ENCODE measurements at places on chromosomes 11 and 22. TPM values are rescaled to one million over a fixed set of nuclear protein-coding genes. Genes with fewer than 3 reads are reported as not detected.
A peak's percentile ranks its signal among the peaks of the same experiment; 100 is the strongest.

FOLH1 gene
- total RNA-seq = 7.7 TPM

UCP3 gene
- 2.5 TPM for total RNA-seq

MN1 gene
- total RNA-seq = 9.9 TPM

GRCh38 chr11:66183494-66184048 is 84.9 kb upstream of the RAB1B start:
- no peak overlapping the region for H3K4me3 ChIP-seq
- H3K27me3 ChIP-seq = no peaks in the 10 kb centered on the region
- no peak for DNase-seq
- H3K27ac ChIP-seq = peak overlapping the region; percentile 21

DNA sequence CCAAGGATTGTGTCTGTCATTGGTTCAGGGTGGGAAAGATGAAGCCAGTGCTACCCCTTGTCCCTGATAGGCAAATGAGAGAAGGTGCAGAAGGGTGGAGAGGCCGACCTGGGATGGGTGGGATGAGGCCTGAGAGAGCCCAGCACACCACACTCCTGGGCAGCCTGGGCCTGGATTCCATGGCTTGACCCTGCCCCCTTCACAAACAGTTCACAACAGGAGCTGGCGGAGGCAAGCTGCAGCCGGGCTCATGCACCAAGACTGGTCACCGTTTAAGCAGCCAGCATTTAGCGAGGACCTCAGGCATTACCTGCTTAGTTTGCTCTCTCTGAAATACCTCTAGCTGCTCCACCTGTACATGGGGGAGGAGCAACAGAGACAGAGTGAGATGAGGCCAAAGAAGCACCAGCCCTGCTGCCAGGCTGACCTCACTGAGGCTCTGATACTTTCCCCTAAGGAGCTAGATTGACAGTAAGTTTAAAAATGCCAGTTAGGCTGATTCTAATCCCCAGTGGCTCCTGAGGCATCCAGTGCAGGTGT is 13.5 kb downstream of the IL18BP start:
- H3K4me1 ChIP-seq = peaks cover 39% of the 10 kb centered on the region
- no peak for DNase-seq
- no peak overlapping the region for H3K27ac ChIP-seq
- peaks cover 98% of the 10 kb centered on the region for H3K36me3 ChIP-seq
- H3K27me3 ChIP-seq = no peaks in the 10 kb centered on the region

- peaks cover 66% of the 10 kb centered on the region for H3K36me3 ChIP-seq
- H3K27ac ChIP-seq = no peak overlapping the region
- H3K27me3 ChIP-seq = peaks cover 13% of the 10 kb centered on the region
- H3K4me3 ChIP-seq = no peak overlapping the region
- H3K4me1 ChIP-seq = peaks cover 24% of the 10 kb centered on the region
- DNase-seq = no peak
Observed at GRCh38 chr11:117441146-117441975, 113.7 kb downstream of the CEP164 start.

DNA sequence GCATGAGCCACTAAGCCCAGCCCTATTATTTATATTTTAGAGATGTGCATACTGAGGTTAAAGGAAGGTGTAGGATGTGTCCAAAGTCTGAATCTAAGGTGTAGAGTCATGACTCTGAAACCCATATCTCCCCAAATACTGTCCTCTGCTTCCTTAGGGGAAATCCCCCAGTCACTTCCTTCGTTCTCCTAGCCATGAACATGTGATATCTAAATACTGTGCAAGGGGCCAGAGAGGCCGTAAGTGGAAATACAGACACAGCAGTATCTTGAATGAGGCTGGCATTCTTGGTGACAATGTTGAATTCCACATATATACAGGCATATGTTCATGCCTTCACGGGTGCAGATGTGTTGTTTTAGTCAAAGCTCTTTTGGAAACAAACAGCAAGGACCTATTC is 21.3 kb upstream of the PATZ1 start:
- H3K27ac ChIP-seq = no peak overlapping the region
- H3K36me3 ChIP-seq = no peaks in the 10 kb centered on the region
- no peaks in the 10 kb centered on the region for H3K4me1 ChIP-seq
- H3K27me3 ChIP-seq = no peaks in the 10 kb centered on the region
- DNase-seq = no peak

- H3K4me3 ChIP-seq = no peak overlapping the region
- no peaks in the 10 kb centered on the region for H3K36me3 ChIP-seq
- H3K4me1 ChIP-seq = peaks cover 55% of the 10 kb centered on the region
- peak; percentile 67 for DNase-seq
- no peak overlapping the region for H3K27ac ChIP-seq
- H3K27me3 ChIP-seq = peaks cover 2% of the 10 kb centered on the region
Observed at GRCh38 chr22:44622147-44622427, 79.9 kb upstream of the PRR5 start.

DNA sequence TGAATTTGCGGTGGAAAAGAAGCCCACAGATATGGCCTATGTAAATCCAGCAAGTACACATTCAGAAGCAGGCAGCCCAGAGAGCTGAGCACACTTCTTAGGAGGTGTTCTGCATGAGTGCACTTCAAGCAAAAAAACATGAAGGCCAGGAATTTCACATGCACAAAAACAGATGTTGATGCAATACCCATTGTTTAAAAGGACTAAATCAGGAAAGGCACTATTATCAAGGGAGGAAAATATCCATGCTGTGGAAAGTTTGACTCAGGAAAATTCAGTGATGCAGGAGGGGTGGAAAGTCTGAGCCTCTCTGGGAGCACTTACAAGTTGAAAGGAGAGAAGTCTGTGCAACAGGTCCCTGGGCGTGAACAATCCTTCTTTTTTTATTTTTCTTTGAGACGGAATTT is 15.8 kb upstream of the CARS1 start:
- H3K27me3 ChIP-seq = no peaks in the 10 kb centered on the region
- H3K36me3 ChIP-seq = no peaks in the 10 kb centered on the region

- no peak for DNase-seq
- H3K27ac ChIP-seq = no peak overlapping the region
- peaks cover 18% of the 10 kb centered on the region for H3K27me3 ChIP-seq
- H3K4me1 ChIP-seq = peaks cover 44% of the 10 kb centered on the region
- H3K4me3 ChIP-seq = no peak overlapping the region
Observed at GRCh38 chr11:114081641-114082414, 22.3 kb downstream of the ZBTB16 start.

DNA sequence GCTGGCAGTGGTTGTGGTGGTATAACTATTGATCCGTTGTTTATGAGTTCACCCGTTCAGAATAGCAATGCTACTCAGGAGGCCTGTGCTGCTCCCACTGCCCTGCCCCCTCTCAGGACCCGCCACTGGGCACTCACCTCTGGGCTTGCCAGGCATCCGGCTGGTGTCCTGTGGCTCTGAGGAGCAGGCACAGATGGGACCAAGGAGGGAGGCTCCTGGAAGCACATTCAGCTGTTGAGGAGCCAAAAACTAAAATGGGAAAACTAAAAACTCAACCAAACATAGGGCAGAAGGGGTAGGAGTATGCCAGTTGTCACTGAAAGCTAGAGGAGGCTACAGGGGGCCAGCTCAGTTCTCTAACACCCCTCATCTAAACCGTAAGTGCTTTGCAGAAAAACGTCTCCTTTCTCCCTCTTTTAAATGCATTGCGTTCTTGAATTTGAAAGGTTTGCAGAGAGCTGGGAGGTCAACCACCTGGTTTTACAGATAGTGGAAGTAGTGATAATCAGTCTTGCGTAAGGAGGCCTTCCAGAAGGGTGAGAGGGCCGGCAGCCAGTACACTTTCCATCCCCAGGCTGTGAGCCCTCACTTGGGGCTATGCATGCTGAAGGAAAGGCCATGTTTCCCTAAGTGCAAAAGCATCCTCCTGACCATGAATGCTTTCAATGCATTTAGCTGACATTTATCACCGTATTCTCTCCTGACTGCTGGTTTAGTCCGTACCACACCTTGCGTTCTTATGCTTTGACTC is 547.4 kb downstream of the NTM start:
- no peak for DNase-seq
- H3K27me3 ChIP-seq = no peaks in the 10 kb centered on the region
- no peaks in the 10 kb centered on the region for H3K36me3 ChIP-seq
- no peak overlapping the region for H3K27ac ChIP-seq

DNA sequence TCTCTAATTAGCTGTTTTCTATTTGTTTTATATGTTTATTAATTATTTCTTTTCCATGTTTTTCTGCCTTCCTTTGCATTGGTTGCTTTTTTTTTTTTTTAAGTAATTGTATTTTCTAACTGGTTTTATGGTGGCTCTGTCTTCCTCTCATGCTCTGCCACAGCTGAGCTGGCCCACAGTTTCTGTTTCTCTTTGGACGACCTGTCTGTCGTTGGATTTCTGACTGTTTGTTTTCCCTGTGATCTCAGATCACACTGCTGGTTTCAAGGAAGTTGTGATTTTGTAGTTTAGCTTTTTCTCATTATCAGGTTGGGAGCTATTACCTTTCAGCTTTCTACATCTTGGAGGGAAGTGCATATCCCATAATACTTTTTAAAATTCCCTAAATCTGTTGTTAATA is 15.9 kb upstream of the OR6M1 start:
- H3K36me3 ChIP-seq = no peaks in the 10 kb centered on the region
- H3K4me1 ChIP-seq = no peaks in the 10 kb centered on the region
- H3K27ac ChIP-seq = no peak overlapping the region
- no peak for DNase-seq
